ENCODE measurements at places on chromosomes 16 and 17.
A peak's percentile ranks its signal among the peaks of the same experiment; 100 is the strongest.

- DNase-seq = no peak
These were observed 44.0 kb downstream of the SPOP start for GRCh38 chr17:49633762-49634484.

- DNase-seq = no peak
These were observed 23.7 kb upstream of the MYOCD start for GRCh38 chr17:12642034-12642433.

- DNase-seq = no peak
These were observed 13.6 kb downstream of the SMPD3 start for GRCh38 chr16:68434624-68435210.

GRCh38 chr17:42067371-42068091, 17.1 kb upstream of the C17orf113 start:
- peak; percentile 79 for DNase-seq

- DNase-seq = peak; percentile 30
These were observed 70.6 kb downstream of the CYB5B start for GRCh38 chr16:69494991-69495392.

DNA sequence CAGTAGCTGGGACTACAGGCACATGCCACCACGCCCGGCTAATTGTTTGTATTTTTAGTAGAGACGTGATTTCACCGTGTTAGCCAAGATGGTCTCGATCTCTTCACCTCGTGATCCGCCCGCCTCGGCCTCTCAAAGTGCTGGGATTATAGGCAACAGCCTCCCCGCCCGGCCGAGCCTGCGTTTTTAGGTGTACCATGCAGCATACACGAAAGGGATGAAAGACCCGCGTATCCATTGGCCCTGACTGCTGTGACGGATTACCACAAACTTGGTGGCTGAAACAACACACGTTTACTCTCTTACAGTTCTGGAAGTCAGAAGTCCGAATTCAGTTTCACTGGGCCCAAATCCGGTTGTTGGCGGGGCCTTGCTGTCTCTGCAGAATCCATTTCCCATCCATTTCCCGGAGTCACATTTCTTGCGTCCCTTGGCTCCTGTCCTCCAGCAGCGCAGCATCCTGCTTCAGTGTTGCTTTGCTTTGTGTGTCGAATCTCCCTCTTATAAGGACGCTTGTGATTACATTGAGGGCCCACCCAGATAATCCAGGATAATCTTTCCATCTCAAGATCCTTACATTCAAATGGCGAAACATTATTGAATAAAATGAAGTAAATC, 8.3 kb upstream of the GUCY2D start:
- DNase-seq = no peak

DNA sequence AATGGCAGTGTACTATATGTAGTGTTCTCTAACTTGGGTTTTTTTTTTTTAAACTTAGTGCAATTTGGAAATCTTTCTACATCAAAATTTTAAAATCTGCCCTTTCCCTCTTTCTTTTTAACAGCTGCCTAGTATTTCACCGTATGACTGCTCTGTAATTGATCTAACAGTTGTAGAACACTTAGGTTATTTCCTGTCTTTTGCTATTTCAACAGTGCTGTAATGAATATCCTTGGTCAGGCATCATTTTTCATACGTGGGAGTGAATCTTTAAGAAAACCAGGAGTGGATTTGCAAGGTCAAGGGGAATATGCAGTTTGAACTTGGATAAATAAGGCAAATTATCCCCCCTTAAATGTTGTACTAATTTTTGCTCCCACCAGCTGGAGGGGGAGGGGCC, 3.8 kb downstream of the NLRC5 start:
- DNase-seq = no peak

DNA sequence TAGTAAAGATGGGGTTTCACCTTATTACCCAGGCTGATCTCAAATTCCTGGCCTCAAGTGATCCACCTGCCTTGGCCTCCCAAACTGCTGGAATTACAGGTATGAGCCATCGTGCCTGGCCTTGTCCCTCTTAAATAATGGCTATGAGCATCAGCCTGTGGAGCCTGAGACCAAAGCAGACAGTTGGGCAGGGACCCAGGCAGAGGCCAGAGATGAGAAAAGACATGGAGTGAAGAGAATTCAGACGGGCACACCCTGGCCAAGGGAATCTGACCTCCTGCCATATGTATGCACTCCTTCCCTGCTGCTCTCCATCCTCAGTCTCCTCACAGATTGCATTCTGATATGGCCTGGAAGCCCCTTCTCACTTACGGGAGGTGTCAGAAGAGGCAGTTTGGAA, 98.4 kb upstream of the DNAH9 start:
- DNase-seq = no peak

- DNase-seq = no peak
These were observed 9.5 kb upstream of the CCL17 start for GRCh38 chr16:57395026-57395425.

DNA sequence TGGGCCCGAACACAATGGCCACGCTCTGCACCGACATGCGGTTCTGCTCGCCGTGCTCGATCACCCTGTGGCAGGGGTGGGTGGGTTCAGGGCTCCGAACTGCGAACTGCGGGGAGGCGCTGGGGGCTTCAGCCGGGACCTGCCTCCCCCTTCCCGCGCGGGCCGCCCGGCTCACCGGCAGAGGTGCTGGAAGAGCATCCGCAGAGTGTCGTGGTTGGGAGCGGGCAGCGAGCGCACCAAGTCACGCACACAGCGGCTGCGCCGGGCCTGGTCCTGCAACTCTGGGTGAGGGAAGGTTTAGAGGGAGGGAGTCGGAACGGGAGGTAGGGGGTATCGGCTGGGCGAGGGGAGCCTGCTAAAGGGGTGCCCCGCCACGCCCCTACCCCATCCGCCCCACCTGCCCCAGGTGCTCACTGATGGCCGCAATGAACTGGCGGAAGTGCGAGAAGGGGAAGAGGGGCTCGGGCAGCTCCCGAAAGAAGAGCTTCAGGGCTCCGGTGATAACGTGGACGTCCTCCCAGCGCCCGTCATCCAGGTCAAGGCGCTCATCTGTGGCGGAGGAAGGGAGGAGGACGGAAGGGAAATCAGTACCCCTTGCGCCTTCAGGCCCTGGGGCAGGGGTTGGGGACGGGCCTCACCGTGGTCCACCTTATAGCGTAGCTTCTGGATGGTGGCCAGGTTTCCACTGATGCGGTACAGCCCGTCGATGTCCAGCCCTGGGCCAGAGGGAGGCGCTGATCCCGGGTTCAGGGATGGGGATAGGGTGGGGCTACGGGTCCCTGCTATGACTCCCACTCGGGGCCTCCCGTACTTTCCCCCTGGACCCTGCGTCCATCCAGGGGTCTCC, 36.9 kb downstream of the ARHGAP27 start:
- no peak for DNase-seq

DNA sequence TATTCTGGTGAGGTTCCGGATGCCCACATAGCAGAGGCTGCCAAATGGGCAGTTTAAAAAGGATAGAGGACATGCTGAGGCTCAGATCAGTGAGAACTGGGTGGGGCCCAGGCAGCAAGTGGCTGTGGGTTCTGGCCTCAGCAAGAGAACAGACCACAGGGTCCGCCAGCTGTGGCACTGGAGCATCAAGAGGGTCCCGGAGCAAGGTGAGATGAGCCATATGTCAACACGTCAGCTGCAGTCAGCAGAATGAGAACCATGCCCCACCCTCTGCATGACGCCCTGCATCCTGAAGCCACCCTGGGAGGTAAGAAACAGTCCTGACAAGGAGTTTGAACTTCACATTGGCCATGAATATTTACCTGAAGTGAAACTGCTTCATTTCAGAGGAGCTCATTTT, 20.1 kb upstream of the CCL5 start:
- DNase-seq = no peak
